IPS DF 19.7 (cell line): ENCODE measurements at places on chromosomes 4 and X.

DNA sequence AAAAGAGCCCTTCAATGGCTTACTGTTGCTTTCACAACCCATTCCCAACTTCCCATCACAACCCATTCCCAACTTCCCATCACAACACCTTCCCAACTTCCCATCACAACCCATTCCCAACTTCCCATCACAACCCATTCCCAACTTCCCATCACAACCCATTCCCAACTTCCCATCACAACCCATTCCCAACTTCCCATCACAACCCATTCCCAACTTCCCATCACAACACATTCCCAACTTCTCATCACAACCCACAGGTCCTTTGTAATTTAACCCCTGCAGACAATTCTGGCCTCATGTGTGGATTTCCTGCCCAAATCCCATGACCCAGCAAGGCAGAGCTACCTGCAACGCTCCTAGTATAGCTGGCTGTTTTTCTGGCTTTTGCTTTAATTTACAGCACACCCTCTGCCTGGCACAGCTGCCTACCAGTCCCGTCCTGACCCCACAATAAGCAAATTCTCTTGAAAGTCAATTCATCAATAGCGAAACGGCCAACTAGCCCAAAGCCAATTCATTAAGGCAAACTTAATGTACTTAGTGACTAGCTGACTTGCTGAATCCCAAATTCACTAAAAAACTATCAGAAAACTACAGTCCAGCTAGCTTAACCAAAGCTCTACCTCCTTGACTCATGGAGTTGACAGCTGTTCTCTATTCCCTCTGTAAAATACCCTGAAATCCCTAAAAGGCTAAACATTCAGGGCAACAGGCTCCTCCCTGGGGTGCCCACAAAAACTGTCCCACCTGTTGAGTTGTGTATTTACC, 75.6 kb downstream of the AFAP1 start:
- DNase-seq, result no peak

- no peak for DNase-seq
Measured at GRCh38 chrX:45765767-45766166, 565.1 kb upstream of the DIPK2B start.

DNA sequence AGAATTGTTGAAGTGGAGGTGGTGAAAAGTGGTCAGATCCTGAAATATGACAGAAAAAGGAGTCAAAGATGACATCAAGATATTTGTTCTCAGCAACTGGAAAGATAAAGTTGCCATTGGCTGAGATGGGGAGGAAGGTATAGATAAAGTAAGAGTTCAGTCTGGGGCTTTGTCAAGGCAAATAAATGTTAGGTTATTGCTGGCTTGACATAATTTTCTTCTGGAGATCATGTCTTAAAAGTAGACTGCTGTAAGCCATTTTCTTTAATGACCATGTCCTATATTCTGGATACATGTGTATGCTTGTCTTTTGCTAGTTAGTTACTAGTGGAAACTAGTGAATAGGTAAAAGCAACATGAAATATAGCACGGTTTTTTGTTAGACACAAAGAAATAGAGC, 5.6 kb downstream of the USP53 start:
- no peak for DNase-seq

DNA sequence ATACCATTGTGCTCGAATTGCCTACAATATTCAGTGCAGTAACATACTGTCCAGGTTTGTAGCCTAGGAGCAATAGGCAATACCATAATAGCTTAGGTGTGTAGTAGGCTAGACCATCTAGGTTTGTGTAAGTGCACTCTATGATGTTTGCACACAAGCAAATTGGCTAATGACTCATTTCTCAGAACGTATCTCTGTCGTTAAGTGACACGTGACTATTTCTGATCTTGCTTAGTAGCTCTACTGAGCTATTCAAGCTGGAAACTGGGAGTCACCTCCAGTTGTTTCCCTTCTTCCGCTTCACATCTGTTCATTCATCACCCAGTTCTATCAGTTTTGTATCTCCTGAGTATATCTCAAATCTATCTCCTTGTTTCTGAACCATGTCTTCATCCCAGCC, 86.1 kb downstream of the HNRNPD start:
- DNase-seq, result no peak

DNA sequence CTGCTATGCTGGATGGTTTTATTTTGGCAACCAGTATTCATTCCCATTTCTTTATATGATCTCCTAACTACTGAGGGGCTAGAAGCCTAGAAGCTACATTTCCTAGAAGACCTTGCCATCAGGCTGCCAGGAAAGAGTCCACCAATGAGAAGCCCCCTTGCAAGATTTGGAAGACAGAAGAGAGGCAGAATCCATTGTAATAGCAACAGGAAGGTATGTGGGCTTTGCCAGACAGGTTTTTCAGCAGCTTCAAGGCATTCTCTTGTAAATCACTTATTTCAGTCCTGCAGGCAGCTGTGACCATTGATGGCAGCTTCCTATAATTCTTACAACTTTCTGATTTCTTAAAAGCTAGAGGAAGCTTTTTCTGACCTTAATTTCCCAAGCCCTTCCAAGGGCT, 148.3 kb upstream of the NHS start:
- peak; percentile 85 for DNase-seq

- DNase-seq, result no peak
Measured at GRCh38 chr4:181944527-181944926, 298.7 kb upstream of the TENM3 start.

- no peak for DNase-seq
Measured at GRCh38 chrX:50114113-50114512, 86.7 kb downstream of the AKAP4 start.

- no peak for DNase-seq
Measured at GRCh38 chr4:81625422-81626417, 154.0 kb upstream of the RASGEF1B start.

DNA sequence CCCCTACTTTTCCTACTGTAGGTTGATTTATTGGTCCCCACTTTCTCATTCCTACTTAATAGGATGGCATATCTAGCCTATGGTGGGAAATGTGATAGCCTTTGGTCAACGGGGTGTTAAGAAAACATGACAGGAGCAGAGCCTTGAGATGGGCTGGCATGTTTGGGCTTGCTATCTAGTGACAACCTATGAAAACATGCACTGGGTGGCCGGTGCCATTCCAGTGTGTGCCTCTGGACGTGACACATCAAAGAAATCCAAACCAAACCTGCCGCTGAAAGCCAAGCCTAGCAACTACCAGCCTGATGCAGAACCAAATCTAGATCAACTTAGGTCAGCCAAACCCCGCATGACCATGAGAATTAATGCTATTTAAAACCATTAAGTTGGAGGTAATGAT, 317.6 kb downstream of the DMD start:
- DNase-seq, result no peak

DNA sequence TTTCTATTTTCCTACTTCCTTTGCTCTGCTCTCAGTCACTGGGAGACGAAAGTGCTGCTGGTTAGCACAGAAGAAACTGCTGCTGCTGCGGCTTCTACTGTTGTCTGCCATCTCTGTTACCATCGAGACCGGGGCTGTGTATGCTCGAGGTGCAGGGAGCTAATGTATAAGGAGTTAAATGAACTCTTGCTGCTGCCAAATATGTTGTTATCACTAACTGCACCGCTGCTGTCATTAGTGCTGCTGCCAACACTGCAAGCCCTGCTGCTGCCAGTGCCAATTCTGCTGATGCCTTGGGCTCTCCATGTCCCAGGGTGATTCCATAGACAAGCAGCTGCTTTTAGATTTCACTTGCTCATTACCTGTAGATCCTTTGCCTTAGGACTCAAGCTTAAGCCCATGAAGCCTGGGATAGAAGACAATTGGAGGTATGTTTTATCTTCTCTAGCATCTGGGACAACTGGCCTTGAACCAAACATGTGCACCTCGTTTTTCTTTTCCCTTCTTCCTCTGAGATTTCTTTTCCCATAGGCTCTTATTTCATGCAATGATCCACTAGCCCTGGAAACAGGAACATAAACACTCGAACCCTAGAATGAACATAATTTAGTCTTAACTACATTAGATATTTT, 107.8 kb downstream of the CCSER1 start:
- DNase-seq, result no peak

- DNase-seq, result no peak
Measured at GRCh38 chr4:102217345-102217744, 127.9 kb downstream of the SLC39A8 start.

DNA sequence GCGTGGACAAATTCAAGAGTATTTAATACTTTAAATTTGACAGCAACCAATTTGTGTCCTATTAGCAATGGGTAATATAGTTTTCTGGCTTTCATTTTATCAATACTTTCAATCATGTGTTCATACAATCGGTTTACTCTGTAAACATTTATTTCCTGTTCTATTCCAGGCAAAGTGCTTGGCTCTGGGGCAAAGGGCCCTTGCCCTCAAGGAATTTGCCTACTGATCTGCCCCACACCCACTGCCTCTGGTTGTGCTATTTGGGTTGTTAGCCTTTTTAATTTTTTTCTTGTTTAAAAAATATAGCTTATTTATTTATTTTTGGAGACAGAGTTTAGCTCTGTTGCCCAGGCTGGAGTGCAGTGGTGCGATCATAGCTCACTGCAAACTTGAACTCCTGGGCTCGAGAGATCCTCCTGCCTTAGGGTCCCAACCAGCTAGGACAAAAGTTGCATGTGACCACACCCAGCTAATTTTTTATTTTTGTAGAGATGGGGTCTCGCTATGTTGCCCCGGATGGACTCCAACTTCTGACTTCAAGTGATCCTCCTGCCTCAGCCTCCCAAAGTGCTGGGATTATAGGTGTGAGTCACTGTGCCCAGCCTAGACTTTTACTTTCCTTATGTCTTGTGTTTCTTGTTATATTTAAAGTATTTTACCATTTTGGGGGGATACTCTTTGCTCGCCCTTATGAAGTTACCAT, 30.7 kb upstream of the CBR4 start:
- no peak for DNase-seq

- DNase-seq, result no peak
Measured at GRCh38 chr4:138697851-138698250, 317.7 kb upstream of the NOCT start.

DNA sequence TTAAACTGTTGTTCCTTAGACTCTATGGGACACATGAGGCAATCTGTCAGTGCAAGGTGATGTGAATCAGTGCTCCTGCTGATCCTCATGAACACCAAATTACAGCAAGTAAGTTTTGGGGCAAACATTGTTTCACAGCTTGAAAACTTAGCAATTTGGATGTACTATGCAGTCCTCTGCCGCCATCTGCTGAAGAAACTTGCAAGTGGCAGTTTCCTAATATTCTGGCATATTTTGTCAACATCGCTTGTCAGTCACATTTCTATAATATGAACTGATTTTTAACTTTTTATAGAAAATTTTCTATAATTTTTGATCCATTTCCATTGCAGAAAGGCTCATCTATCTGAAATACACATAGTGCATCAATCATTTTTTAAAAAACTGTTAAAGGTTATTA, 56.3 kb downstream of the ZAR1 start:
- no peak for DNase-seq

GRCh38 chr4:52836678-52837077, 25.4 kb upstream of the RASL11B start:
- no peak for DNase-seq

DNA sequence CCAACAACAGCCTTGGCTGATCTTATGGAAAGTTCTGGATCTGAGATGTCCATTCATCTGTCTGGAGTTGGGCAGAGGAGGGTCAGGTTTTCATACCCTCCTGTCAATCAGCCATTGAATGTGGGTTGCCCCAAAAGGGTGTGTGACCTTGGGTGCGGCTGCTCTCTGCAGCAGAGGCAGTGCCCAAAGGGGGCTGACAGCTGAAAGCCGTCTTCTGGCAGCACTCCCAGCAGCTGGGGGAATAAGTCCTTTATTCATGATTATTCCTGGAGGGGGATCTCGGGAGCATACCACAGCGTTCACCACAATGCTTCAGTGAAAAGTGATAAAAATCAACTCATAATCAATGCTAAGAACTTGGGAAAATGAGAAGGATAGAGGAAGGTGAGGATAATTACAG, 54.7 kb downstream of the OTC start:
- no peak for DNase-seq

GRCh38 chr4:151798678-151799416, 38.0 kb upstream of the GATB start:
- DNase-seq, result no peak

- no peak for DNase-seq
Measured at GRCh38 chr4:64889906-64890610, 480.8 kb upstream of the TECRL start.

GRCh38 chrX:54085666-54086065, 41.4 kb upstream of the PHF8 start:
- DNase-seq, result no peak

DNA sequence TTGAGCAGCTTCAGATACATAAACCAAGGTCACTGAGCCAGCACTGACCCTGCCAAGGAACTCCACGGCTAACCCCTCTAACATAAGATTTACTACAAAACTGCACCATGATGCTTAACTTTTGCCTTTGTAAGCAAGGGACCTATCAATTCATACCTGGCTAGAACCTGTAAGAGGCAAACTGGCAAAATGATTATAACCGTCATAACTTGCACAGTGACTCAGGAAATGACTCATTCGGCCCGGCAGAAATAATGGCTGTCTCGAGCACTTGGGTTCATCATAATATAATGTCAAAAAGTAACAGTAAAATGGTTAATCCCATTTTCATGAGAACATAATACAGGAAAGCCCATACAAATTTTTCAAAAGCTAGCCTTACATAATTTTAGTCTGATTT, 17.2 kb downstream of the RASGEF1B start:
- no peak for DNase-seq

GRCh38 chrX:2631743-2632532, 59.2 kb upstream of the CD99 start:
- no peak for DNase-seq

GRCh38 chr4:76195326-76195725, 18.3 kb downstream of the SCARB2 start:
- DNase-seq, result no peak

DNA sequence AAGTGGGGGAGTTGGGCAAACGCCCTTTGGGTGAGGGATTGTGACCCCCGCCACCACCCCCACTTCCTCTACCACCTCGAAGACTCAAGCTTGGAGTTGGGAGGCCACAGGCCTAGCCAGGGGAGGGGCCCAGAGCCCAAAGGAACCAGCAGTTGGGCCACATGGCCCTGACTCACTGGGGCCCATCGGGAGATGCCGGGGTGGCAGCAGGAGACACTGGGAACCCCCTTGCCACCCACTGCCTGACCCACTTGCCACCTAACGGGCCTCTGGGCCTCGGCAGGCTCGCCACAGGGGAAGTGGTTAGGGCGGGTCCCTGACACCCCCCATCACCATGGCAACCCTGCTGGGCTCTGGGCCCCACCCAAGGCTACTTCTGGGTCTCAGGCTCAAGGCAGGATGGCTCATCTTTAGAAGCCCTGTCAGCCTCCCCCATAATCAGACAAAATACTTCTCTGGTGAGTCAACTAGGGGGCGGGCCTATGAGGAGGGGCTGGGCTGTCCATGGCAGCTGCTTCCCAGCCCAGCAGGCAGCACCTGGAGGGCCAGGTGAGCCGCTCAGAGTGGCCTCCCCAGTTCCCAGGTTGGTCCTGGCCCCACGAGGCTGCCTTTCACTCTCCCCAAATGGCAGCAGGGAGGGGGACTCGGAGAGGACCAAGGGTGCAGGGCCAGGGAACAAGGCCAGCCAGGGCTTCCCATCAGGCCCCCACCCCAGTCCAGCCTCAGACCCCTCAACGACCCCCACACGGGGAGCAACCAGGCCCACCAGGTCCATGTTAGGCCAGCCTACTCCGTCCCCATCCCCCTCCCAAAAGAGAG, 5.6 kb downstream of the FLNA start:
- no peak for DNase-seq
